ENCODE measurements at places on chromosomes 13 and 19. TPM values are rescaled to one million over a fixed set of nuclear protein-coding genes. Genes with fewer than 3 reads are reported as not detected.

DNA sequence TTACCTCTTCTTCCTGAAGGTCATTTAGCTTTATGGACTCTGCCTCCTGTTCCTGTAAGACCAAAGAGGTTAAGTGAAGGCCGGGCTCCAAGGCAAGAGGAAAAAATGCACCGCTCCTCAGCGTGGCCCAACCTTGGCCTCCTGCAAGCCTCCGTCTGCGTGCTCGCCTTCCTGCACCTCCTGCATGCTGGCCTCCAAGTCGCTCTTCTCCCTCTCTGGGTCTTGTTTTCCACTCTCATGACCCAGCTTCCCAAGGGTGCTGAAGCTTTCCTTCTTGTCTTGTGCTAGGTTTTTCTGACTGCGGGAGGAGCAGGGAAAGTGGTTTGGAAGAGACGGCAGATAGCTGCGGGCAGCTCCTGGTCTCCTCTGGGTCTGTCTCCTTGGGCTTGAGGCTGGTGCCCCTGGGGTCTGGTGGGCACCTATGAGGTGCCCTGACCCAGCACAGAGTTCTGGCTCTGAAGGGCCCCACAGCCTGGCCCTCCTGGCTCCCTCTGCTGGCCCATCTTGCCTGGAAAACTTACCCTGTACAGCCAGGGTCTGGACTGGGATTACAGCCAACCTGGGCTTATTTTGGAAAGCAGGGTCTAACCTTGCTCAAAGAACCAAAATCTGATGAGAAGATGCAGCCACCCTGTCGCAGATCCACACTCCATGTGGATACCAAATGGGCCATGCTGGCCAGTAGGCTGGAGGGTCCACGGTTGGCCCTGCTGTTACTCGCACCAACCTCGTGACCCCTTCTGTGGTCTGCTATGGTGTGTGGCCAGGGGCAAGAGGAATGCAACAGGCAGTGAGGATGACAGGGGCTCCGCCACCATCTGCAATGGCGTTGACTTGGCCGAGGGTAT lies 5.2 kb downstream of the C13orf46 start:
- no peak for DNase-seq

Gene RFPL4AL1
- total RNA-seq, result not detected

GRCh38 chr13:63304497-63304896 lies 1888.8 kb upstream of the PCDH20 start:
- no peak for DNase-seq

GRCh38 chr13:37241786-37242185 lies 136.3 kb upstream of the CSNK1A1L start:
- no peak for DNase-seq

Gene TSSK6
- total RNA-seq, result 2.9 TPM

DNA sequence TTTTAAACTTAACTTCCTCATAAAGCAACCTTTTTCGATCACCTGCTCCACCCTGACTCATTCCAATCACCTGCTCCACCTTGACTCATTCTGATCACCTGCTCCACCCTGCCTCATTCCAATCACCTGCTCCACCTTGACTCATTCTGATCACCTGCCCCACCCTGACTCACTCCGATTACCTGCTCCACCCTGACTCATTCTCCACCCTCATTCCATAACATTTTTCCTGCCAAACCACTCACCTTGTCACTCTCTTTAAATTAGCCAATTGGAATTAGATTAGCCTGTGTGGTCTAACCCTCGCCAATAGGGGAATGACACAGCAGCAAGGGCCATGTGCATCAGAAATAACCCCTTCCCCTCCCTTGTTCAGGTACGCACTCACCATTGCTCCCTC lies 31.9 kb upstream of the ZNF83 start:
- DNase-seq, result no peak

DNA sequence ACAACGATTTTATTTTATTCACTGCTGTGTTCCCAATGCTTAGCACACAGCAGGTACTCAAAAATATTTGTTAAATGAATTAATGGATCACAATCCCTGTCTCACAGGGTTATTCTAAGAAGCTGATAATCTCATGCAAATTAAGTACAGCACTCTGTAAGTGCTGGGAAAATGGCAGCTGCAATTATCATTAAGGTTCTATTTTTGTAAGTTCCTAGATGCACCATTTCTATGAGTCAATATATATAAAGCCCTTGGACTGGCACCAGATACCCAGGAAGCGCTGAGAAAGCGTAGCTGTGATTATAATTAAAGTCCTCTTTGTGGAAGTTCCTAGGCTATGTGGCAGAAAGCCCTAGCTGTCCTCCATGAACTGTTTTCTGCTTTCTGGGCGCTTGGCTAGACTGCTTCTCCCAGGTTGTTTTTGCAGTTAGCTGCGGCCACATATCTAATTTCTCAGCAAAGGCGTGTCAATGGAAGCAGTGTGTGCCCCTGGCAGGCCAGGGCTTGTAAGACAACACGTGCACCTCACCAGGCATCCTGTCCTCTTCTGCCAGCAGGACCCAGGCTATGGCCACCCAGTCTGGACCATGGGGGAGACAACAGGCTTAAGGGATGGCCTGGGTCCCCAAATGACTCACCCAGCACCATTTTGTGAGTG lies 5.2 kb upstream of the SRRM5 start:
- DNase-seq, result no peak

GRCh38 chr13:97335488-97336134 lies 98.4 kb upstream of the RAP2A start:
- no peak for DNase-seq

GRCh38 chr13:25973576-25973975 lies 78.2 kb downstream of the SHISA2 start:
- DNase-seq, result no peak

- no peak for DNase-seq
Measured at GRCh38 chr13:19742643-19743042, 40.1 kb downstream of the PSPC1 start.

DNA sequence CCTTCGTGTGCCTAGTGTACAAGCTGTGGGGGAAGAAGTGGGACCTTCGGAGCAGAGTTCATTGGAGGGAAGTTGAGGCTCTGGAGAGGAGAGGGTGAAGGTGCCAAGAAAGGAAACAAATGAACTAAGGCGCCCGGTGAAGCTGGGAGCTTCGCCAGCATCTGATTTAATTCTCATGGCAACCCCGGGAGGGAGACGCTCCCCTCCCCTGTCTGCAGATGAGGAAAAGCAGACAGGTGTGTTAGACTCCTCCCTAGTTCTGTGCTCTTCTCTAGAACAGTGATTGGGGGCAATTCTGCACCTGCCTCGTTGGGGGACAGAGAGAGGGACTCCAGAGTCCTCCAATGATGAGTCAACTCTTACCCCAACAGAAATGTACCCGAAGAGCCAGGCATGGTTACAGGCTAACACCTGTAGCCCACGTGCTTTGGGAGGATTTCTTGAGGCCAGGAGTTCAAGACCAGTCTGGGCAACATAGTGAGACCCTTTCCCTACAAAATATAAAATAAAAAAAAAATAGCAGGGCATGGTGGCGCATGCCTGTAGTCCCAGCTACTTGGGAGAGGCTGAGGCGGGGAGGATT lies 4.2 kb downstream of the SSC5D start:
- no peak for DNase-seq

GRCh38 chr13:31595563-31595962 lies 143.8 kb upstream of the RXFP2 start:
- DNase-seq, result no peak

Gene PSG1
- not detected for total RNA-seq

Gene KLK14
- 0.71 TPM for total RNA-seq

DNA sequence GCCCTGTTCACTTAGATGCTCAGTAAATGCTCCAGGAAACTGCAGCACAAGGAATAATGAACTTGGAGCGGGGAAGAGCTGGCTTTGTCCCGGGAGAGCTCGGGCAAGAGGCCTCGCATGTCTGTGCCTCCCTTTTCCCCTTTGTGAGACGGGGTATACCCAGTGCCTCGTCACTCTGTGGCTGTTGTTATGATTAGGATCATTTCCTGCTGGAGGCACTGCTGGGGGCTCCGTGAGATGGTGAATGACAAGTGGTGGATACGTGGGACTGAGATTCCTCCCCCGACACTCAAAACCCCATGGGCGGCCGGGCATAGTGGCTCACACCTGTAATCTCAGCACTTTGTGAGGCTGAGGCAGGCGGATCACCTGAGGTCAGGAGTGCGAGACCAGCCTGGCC lies 1.1 kb upstream of the PLVAP start:
- DNase-seq, result no peak

DNA sequence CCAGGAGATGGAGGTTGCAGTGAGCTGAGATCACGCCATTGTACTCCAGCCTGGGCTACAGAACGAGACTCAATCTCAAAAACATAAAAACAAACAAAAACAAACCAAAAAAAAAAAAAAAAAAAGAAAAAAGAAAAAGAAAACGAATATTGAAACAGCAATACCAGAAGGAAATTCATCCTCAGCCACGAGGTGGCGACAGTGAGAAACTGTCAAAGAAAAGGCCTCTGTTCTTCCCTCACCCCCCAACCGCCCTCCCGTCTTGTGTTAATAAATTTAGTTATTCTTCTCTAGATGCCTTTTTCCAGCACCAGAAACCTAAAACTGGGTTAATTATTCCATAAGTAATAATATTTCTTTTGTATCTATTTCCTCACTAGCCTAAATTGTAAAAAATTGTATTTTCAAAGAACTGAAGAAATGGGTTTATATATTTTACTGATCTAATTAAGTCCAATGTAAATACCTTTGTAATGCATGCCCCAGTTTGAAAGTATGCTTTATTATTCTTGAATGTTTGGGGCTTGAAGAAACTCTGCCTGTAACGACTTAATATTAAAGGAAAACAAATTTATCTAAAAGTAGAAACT lies 38.6 kb downstream of the LIG4 start:
- DNase-seq, result peak; percentile 85

DNA sequence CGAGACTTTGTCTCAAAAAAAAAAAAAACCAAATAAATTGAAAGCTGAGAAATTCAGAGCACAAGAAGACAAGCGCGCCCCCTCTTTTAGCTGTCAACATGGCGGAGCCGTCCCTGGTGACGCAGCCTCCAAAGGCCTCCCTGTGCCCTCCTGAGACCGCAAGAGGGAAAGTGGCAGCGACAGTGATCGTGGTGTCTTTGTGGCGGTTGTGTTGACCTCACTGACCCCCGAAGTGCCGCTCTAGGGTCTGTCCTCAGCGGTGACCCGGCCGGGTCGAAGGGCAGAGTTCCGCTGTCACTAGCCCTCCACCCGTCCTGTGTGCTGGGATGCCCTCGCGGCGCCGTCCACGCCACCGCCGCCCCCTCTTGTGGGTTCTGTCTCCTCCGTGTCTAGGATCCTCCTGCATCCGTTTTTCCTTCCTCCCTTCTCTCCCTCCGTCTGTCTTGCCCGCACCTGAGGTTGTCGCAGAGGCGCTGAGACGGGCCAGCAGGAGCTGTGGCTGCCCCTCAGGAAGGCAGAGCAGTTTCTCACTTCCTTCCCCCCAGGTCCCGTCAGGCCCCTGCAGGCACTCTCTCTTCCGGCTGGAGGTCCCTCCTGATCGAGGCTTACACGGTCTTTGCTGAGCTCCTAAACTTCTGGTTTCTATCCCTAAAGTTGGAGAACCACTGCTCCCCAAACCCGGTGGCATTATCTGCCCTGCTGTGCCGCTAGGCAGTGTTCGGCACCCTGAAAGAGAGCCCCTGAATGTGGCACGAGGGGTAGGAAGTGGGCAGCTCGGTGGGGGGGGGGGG lies 7.2 kb downstream of the UHRF1 start:
- no peak for DNase-seq

- peak; percentile 89 for DNase-seq
Measured at GRCh38 chr19:45601524-45602374, at the start of gene GPR4. TSS of gene GPR4 (minus strand) at chr19:45602212. CDS start at chr19:45591866, 10,346 bp downstream.

Gene TJP3
- total RNA-seq, result 25.8 TPM

Gene UCHL3
- 25.7 TPM for total RNA-seq

DNA sequence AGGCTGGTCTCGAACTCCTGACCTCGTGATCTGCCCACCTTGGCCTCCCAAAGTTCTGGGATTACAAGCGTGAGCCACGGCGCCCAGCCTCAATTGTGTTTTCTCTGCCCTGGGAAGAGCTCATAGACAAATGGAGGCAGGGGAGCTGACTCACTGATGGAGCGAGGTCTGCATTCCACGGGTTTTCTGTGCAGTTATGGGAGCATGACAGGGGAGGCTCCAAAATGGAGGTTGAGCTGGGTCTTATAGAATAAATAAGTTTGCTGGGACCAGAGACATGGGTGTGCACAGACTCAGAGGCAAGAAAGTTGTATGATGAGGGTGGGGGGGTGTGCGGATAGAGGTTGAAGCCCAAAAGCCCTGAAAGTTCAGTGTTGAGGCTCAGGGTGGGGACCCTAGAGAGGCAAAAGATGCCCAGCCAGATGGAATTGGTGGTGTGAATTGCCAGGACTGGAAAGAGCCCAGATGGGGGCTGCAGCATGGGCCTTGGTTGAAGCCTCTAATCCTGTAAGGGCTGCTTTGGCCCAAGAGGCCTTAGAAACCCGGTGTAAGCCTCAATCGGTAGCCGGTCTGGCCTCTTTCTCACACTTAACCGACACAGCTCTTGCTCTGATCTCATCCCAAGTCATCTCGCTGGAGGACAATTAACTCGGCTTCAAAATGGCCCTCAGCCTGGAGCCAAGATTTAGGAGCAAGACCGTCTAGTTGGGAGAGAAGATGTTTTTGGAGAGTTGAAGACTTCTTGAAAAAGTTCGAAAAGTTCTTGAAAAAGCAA lies 1.9 kb downstream of the TPM4 start:
- DNase-seq, result peak; percentile 71

DNA sequence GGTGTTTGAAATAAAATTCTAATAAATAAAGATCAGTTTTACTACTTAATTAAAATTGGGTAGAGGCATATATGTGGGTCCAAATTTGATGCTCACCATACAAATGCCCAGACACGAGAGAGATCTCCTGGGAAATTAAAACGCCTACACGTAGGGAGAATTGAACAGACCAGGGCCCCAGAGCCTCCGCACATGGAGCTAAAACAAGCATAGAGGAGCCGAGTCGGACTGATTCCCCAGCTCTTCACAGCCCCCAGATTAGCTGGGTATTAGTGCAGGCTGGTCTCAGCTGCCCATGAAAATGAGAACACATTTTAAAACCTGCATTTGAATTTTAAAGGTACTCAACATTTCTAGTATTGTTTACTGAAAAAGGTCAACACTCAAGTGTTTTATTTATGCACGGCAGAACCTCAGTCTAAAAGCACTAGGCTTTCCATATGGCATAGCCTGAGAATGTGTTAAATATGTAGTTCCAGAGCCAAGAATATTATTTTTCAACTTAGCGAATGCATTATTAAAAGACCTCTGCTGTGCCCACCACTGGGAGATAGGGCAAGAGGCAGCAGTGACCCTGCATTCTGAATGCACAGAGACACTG lies 344.8 kb downstream of the ENOX1 start:
- DNase-seq, result no peak

All from endodermal cell (in vitro differentiated cells).